ENCODE measurements at places on chromosomes 3 and 15. TPM values are rescaled to one million over a fixed set of nuclear protein-coding genes. Genes with fewer than 3 reads are reported as not detected.

Gene NME9
- 0.94 TPM for total RNA-seq

Gene SI
- total RNA-seq: not detected

Gene MESP2
- total RNA-seq: not detected

Gene SUMF1
- total RNA-seq: 31.7 TPM

Gene PLA2G4E
- not detected for total RNA-seq

Gene ZMYND10
- total RNA-seq: 0.10 TPM

Gene SNX1
- total RNA-seq: 29.2 TPM

Gene GRAMD2A
- total RNA-seq: not detected

Gene KBTBD13
- under 0.01 TPM for total RNA-seq

Gene RLBP1
- not detected for total RNA-seq

Gene SLC24A5
- total RNA-seq: under 0.01 TPM

Gene CHDH
- total RNA-seq: under 0.01 TPM

Gene TICRR
- 0.10 TPM for total RNA-seq

Gene DNAH1
- total RNA-seq: 20.9 TPM

Gene HGD
- 6.7 TPM for total RNA-seq

Gene ROBO1
- 0.42 TPM for total RNA-seq

Gene AGTR1
- total RNA-seq: 0.10 TPM

Gene ECE2
- not detected for total RNA-seq

Gene ATP10A
- 15.8 TPM for total RNA-seq

Gene KCNAB1
- not detected for total RNA-seq

Gene WDR49
- 4.8 TPM for total RNA-seq

Gene CCR2
- 6.9 TPM for total RNA-seq

Gene DUOXA1
- 0.31 TPM for total RNA-seq

Gene ALDH1L1
- not detected for total RNA-seq

Gene ARHGEF26
- 0.21 TPM for total RNA-seq

Gene OR5K2
- not detected for total RNA-seq

Gene RARB
- total RNA-seq: not detected

Gene SST
- not detected for total RNA-seq

Gene OR5K4
- not detected for total RNA-seq

Gene ANKRD28
- 82.3 TPM for total RNA-seq

Gene CNTN4
- not detected for total RNA-seq

Data from mononuclear cell (primary cell).